Body of pancreas (tissue), 4 donors: ENCODE measurements at places on chromosomes 4 and X. TPM values are rescaled to one million over a fixed set of nuclear protein-coding genes. Genes with fewer than 3 reads are reported as not detected.

- DNase-seq, result no peak
These were observed 128.2 kb upstream of the C1QTNF7 start for GRCh38 chr4:15299627-15300026.

GRCh38 chrX:24025741-24026403 lies 1.1 kb downstream of the KLHL15 start:
- DNase-seq, result peak; percentile 37

DNA sequence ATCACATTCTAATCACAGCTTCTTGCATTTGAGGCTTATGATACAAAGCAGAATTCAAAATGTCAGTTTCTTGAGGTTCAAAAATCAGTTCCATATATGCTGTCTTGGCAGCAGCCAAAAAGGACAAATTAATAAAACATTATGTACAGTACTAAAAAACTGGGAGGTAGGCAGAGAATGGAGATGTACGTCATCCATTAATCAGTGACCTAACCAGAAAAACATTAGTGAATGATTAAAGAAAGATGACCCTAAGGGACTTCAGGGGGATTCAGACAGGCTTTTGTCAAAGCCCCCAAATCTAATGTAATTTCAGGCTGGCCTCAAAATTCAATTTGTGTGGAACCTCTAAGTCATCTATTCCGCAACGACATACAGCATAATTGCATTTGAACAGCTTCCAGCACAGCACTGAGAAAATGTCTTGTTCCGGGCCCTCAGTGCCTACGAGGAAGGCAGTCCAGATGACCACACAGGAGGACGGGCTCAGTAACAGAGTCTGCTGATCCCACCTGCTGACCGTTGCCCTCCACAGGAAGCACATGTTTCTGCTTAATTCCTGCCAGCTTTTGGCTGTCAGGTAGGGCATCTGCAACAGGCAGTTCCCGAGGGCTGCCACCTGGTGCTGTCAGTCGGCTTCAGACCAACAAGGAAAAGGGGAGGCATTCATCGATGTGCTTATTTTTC lies 83.8 kb upstream of the HHIP start:
- no peak for DNase-seq

- no peak for DNase-seq
These were observed 332.5 kb downstream of the PDGFC start for GRCh38 chr4:156638925-156639605.

GRCh38 chrX:1239681-1240142 lies 27.3 kb upstream of the CRLF2 start:
- DNase-seq, result peak; percentile 82

- DNase-seq, result no peak
These were observed 17.5 kb downstream of the PALLD start for GRCh38 chr4:168514249-168514852.

DNA sequence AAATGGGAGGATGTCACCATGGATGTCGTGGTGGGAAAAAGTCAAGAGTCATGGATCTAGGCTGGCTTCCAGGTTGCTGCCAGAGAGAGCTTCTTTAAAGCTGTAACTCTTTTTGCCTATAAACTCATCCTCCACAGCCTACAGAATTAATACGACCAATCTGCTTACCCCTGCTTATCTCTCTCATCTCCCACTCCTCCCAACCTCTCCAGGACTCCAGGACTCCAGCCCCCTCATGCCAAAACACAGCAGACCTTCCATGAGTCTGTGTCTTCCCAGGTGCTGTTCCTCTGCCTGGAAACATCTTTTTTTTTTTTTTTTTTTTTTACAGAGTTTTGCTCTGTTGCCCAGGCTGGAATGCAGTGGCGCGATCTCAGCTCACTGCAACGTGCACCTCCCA lies 15.3 kb upstream of the SLC10A4 start:
- DNase-seq, result no peak

- DNase-seq, result no peak
These were observed 24.4 kb downstream of the MFAP3L start for GRCh38 chr4:170001745-170002267.

- peak; percentile 79 for DNase-seq
These were observed 1.3 kb downstream of the PARM1 start for GRCh38 chr4:74934016-74934831.

- no peak for DNase-seq
These were observed 248.5 kb downstream of the SNCA start for GRCh38 chr4:89588421-89588820.

GRCh38 chr4:166733686-166734085 lies 500.6 kb downstream of the SPOCK3 start:
- DNase-seq, result no peak

- no peak for DNase-seq
These were observed 52.6 kb upstream of the RBPJ start for GRCh38 chr4:26268246-26268645.

- no peak for DNase-seq
These were observed 18.5 kb downstream of the CNOT6L start for GRCh38 chr4:77800483-77801259.

- peak; percentile 27 for DNase-seq
These were observed 2.7 kb downstream of the CRMP1 start for GRCh38 chr4:5890063-5890727.

- peak; percentile 18 for DNase-seq
These were observed 81.2 kb downstream of the SPRY1 start for GRCh38 chr4:123477711-123478209.

DNA sequence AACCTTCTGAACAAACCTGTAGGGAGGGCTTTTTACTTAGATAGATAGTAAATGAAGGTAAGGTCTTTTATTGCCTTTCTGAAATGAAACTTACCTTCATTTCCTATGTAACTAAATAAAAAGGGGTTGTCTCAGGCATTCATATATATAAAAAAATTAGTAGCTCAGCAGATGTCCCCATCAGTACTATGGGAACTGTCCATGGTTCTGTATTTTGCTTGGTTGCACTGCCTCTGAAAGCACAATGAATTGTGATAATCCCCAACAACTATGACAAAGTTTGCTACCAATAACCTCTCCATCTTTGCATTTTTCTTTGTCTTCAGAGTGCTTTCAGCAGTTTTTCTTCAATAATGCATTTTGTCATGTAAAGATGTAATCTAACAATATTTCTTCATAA lies 222.4 kb downstream of the SLIT2 start:
- DNase-seq, result no peak

DNA sequence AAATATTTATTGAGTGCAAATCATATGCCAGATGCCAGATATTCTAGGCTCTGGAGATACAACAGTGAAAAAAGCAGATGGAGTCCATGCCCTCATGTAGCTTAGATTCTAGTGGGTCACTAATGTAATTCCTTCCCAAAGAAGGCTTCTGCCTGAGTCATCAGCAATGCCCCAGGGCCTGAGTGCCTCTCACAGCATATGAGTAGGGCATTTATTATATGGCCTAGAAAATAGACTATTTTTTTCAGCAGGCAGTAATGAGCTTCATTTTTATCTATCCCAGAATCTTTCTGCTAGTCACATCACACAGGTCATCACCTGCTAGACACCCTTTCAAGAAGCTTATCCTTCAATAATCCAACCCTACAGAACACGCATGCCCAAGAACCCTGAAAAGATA lies 22.3 kb downstream of the TMEM31 start:
- DNase-seq, result no peak

DNA sequence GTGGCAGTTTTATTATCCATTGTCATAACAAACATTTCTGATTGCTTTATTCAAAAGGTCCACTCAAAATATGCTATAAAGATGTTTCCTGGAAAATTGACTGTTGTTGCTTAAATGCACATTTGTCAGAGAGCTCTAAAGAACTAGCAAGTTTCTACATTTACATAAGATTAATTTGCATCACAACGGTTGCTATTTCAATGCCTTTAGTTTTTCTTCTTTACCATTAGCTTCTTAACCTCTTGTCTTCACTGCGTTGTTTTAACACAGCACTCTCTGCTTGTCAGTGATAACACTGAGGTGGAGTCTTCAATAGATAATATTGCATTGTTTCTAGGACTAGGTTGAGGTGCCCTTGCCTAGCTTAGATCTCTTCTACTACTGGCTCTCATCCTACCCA lies 76.7 kb upstream of the GALNT7 start:
- no peak for DNase-seq

GRCh38 chrX:13377550-13377934 lies 57.7 kb upstream of the ATXN3L start:
- no peak for DNase-seq

GRCh38 chrX:130071611-130072344 lies 38.5 kb downstream of the ELF4 start:
- peak; percentile 54 for DNase-seq

DNA sequence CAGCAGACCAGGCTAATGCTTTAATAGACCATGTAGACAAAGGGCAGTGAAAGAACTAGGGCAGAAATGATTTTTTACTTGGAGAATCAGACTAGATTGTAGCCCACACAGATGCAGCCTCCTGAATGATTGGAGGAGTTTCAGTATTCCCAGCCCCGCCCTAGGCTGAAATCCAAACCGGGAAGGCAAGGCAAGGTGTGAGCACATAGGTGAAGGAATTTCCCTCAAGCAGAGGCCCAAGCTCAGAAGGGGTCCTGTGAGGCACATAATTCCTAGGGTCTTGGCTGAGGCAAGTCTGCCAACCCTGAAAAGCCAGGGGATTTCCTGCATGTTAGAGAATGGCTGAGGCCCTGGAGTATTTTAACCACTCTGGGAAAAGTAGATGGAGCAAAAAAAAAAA lies 56.4 kb upstream of the PAK3 start:
- no peak for DNase-seq

GRCh38 chr4:117420948-117421347 lies 335.6 kb upstream of the TRAM1L1 start:
- DNase-seq, result no peak

GRCh38 chrX:19689170-19689779 lies 174.0 kb upstream of the MAP3K15 start:
- no peak for DNase-seq

The PPP4R3C gene
- not detected for total RNA-seq

The DNAAF6 gene
- total RNA-seq, result not detected

The ADH1B gene
- total RNA-seq, result 306 TPM

The CFAP299 gene
- not detected for total RNA-seq

The TIMP1 gene
- total RNA-seq, result 28.0 TPM

The MOB1B gene
- 9.2 TPM for total RNA-seq

The SSX2 gene
- not detected for total RNA-seq

The CYTL1 gene
- not detected for total RNA-seq

The GYPA gene
- not detected for total RNA-seq

The AADAT gene
- total RNA-seq, result 4.4 TPM

The ETDA gene
- total RNA-seq, result not detected

The DUSP9 gene
- total RNA-seq, result not detected

The NSD2 gene
- 40.2 TPM for total RNA-seq

The PDGFRA gene
- 56.0 TPM for total RNA-seq

The GPR82 gene
- total RNA-seq, result 0.52 TPM
